ENCODE measurements at places on chromosomes 5 and 9. TPM values are rescaled to one million over a fixed set of nuclear protein-coding genes. Genes with fewer than 3 reads are reported as not detected.

DNA sequence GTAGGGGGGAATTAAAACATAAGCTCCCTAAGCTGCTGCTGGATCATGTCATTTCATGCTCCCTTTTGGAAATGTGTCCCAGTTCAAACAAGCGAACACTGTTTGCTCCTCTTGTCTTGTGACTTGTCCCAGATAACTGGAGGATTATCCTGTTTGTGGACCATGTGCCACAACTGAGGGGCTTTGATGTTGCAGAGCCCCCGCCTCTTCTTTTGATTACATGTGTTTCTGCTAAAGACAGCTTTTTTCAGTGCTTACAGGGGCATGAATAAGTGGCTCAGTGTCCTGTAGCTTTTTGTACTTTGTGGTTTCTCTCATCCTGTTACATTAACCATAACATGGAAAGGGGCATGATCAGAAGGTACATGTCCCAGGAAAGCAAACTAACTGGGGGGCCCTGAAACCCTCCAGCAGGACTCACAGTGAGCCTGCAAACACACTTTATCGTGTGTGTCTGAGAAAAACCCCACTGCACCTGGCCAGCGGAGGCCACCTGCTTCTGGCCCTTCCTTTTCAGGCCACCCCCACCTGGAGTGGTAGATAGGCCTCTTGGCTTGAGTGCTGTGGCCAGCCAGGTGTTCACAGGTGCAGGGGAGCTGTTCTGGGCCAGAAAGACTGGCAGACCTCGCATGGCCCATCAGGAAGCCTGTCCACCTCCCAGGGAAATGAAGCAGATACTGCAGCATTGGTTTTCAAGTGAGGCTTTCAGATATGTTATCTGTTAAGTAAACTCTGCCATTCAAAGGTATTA lies 285.6 kb downstream of the FANCC start:
- peak overlapping the region; percentile 65 for H3K27ac ChIP-seq
- H3K4me3 ChIP-seq = no peak overlapping the region
- no peak for DNase-seq
- H3K4me1 ChIP-seq = peaks cover 79% of the 10 kb centered on the region
- H3K36me3 ChIP-seq = peaks cover 3% of the 10 kb centered on the region
- H3K27me3 ChIP-seq = no peaks in the 10 kb centered on the region

SPINK4 gene
- total RNA-seq = not detected

DNA sequence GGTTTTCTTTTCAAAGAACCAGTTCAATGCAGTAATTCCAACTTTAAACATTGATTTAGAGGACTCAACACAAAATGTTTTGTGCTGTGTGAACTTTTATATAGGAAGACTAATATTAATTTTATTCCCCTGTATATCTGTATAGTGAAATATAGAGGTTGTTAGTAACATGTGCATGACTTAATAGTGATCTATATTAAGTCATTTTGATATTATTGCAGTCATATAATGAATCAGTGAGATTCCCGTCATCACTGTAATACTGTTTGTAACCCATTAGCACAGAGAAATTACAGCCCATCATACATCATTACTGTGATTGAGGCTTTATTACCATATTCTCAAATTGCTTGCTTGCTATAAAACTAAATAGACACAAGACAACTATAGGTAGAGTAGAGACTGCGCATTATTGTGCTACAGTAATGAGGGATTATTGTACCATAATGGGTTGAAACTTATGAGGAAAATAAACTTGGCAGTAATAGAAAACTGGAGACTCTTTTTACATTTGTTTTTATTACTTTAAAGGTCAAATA lies 170.7 kb downstream of the RANBP17 start:
- no peak overlapping the region for H3K4me3 ChIP-seq
- no peak for DNase-seq
- H3K27me3 ChIP-seq = no peaks in the 10 kb centered on the region
- no peak overlapping the region for H3K27ac ChIP-seq

SH3PXD2B gene
- 39.7 TPM for total RNA-seq

- H3K27ac ChIP-seq = no peak overlapping the region
- no peaks in the 10 kb centered on the region for H3K36me3 ChIP-seq
- H3K27me3 ChIP-seq = no peaks in the 10 kb centered on the region
Observed at GRCh38 chr5:1291611-1292080, 3.2 kb downstream of the TERT start.

DNA sequence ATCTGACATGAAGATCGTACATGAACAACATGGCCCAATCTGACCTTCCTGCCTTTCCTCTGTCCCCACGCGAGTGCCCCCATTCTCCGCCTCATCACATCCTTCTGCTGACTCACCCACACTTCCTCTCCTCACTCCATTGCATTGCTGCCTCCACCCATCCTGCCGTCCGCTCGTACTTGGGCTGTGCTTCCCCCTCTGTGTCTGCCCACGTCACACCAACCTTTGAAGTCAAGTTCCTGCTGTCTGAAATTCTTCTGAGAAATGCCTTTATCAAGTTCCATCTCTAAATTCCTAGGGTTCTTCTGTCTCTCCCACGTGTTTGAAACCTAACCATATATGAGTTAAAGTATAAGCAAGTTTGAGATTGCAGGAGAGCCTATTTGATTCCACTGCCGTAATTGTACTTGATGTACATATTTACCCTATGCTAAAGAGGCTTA lies 18.0 kb upstream of the STARD4 start:
- DNase-seq = no peak
- no peaks in the 10 kb centered on the region for H3K4me1 ChIP-seq
- H3K27ac ChIP-seq = no peak overlapping the region
- no peak overlapping the region for H3K4me3 ChIP-seq

EDIL3 gene
- total RNA-seq = 17.6 TPM

- DNase-seq = no peak
- H3K4me1 ChIP-seq = no peaks in the 10 kb centered on the region
- H3K27ac ChIP-seq = no peak overlapping the region
- no peak overlapping the region for H3K4me3 ChIP-seq
- no peaks in the 10 kb centered on the region for H3K36me3 ChIP-seq
- 0 out of 2 replicates have a peak, but pooled peaks cover 4% of the 10 kb centered on the region for H3K27me3 ChIP-seq
Observed at GRCh38 chr9:113868501-113868900, 7.6 kb upstream of the ZNF618 start.

DNA sequence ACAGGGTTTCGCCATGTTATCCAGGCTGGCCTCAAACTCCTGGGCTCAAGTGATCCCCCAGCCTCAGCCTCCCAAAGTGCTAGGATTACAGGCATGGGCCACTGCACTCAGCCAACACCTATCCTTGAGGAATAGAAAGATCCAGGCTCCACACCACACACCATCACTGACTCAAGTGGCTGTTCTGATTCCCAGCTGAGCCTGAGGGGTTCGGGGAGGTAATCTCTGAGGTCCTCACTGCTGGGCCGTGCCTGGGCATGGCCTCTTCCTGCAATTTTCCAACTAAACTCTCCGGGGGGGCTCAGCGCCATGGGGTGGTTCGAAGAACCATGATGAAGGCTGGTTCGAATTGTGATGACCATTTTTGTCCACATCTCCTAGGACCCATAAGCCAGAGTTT lies 31.0 kb upstream of the IL17B start:
- DNase-seq = no peak
- H3K4me1 ChIP-seq = no peaks in the 10 kb centered on the region
- no peaks in the 10 kb centered on the region for H3K36me3 ChIP-seq
- no peak overlapping the region for H3K4me3 ChIP-seq
- H3K27me3 ChIP-seq = no peaks in the 10 kb centered on the region

Data from Panc1 (cell line).